NCI-H187 treated with DMSO at 0.1 percent for 48 hours (cell line): ENCODE measurements at places on chromosomes 2 and 18.

DNA sequence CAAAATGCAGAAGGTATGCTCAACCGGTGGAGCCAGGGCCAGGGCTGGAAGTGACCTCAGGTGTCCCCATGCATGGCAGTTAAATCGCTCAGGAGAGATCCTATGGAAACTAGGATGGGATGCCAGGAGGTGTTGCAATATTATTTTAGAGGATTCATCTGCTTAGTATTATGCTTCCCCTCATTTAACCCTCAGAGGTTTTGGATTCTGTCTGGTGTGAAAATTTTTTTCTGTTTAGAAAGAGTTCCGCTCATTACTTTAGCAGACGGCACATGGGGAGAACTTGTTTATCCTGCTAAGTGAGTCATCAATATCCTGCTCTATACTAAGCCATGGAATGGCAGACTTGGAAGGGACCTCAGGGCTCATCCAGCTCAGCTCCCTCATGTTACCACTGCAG, 42.5 kb downstream of the TRIB2 start:
- no peak for DNase-seq

- DNase-seq = no peak
Observed at GRCh38 chr2:66901344-66901743, 466.4 kb downstream of the MEIS1 start.

DNA sequence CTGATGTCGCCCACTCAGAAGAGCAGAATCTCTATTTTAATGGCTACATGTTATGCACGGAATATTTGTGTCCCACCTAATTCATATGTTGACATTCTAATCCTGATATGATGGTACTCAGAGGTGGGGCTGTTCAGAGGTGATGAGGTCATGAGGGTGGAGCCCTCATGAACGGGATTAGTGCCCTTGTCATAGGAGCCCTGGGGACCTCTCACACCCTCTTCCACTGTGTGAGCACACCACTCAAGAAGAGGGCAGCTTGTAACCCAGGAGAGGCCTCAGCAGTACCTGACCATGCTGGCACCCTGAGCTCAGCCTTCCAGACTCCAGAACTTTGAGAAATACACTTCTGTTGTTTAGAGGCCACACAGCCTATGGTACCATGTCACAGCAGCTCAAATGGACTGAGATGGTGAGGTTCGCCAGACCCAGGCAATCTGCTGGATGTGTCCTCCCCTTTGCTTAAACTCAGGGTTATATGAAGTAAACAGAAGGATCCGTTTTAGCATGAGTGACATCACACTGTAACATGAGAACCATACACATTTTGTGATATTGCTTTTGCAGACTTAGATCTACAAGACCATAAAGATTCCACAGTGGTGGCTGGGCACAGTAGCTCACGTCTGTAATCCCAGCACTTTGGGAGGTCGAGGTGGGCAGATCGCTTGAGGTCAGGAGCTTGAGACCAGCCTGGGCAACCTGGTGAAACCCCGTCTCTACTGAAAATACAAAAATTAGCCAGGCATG, 48.7 kb downstream of the ATOH8 start:
- DNase-seq = no peak

- no peak for DNase-seq
Observed at GRCh38 chr2:219736209-219736608, 108.8 kb downstream of the SLC4A3 start.

DNA sequence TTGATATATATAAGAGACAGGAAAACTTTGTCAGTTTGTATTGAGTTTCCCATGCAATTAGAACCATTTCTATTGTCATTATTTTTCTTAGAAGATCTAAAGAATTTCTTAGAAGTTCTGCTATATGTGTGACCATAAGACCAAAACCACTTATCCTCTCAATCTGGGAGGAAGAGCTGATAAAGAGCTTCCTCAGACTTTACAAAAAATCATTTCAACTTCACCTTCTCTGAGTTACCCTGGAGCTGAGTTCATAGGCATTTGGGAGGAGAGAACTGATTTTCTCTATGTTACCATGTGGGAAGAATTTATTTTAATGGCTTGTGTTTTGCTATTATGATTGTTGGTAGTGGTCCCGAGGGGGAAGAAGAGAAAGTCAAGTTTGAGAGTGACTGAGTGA, 329.3 kb downstream of the GPD2 start:
- DNase-seq = no peak

DNA sequence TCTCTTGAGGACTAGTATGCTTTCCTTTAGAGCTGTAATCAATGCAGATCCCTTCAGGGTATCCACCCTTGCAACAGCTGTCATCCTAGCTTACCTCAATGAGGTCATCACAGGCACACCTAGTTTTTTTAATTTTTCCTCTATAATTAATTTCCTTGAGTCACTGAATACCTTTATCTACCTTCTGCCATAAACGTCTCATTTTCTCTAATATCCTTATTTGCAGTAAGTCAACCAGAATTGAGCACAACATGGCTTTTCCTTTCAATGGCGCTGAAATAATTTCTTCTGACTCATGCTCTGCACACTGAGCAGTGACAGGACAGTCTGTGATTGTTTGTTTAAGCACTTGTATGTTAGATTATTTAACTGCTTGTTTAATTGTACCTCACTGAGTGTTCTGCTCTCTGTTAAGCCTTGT, 49.4 kb downstream of the ETAA1 start:
- DNase-seq = no peak
